Activated effector memory CD4-positive, alpha-beta T cell treated with Interleukin-2 at 50 U/mL for 16 hours (primary cell): ENCODE measurements at places on chromosomes 7 and 10.

- peak; percentile 74 for DNase-seq
Observed at GRCh38 chr10:69318867-69319727, 40.8 kb downstream of the HK1 start.

- no peak for DNase-seq
Observed at GRCh38 chr7:102469972-102470825, 5.4 kb downstream of the LRWD1 start.

DNA sequence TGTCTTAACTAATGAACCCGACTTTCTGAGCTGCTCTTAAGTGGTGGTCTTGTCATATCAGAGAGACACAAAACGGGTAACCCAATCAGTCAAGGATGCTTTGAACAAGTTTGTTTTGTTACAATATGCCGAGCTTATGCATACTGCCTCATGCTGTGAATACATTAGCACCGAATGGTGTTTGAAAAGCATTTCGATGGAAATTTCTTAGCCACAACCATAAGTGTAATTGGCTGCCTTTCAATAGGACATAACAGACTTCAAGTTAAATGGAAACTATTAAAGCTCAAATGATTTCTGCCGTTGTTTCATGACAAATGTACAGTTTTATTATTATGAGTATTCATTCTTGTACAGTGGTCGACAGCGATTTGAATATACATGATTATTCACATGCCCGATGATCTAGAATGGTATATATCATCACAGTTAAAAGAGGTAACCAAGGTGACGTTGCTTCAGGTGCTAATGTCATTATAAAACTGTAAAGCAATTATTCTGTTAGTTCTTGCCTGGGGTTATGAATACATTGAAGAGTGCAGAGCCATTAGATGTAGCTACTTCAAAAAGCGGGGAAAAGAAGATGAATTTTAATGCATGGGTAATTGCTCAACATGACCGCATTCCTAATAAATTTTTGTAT, 118.8 kb downstream of the EBF3 start:
- DNase-seq: no peak

DNA sequence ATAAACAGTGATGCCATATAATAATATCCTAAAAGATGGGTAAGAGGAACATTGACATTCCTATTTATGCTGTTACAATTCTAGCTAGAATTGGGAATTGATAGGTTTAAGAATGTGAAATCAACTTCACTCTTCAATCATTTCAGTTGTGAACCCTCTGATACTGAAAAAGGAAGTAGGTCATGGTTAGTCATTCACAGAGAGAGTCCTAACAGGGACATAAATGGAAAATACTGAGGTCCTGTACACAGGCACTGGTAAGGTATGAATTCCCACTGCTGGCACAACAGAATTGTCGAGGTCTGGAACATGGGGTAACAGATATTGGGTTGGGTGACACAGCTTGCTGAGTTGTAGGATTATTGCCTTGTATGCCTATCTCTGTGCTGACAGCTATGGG, 289.4 kb upstream of the LRRN3 start:
- no peak for DNase-seq

DNA sequence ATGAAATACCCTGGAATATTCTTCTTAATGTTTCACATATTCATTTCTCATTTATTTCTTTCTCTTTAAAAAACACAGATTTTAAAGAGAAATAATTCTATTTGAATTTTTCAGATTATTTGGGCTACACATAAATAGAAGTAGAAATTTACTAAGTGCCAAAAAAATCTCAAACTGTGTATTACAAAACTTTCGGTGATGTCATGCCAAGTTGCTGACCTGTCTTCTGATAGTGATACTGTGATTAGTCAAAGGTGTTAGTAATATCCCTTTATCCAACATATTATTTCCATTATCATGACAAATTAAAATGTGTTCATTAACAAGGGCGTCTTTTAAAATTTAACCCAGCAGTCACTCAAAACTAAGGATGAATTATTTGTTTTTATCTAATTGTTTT, 60.1 kb downstream of the COL28A1 start:
- no peak for DNase-seq

GRCh38 chr10:128091636-128092210, 34.5 kb downstream of the MKI67 start:
- DNase-seq: no peak

DNA sequence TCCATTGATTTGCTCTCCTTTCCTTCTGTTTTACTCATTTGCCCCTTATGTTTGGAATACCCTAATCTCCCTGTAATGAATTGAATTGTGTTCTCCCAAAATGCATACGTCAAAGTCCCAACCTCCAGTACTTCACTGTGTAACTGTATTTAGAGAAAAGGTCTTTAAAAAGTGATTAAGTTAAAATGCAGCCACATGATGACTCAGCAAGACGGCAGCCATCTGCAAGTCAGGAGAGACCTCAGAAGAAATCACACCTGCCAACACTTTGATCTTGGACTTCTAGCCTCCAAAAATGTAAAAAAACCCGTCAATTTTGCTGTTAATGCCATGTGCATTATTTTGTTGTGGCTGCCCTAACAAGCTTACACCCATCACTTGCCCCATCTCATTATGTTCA, 85.3 kb upstream of the PCLO start:
- no peak for DNase-seq

GRCh38 chr10:128421371-128422160, 295.3 kb upstream of the MKI67 start:
- DNase-seq: no peak

- DNase-seq: no peak
Observed at GRCh38 chr10:33101392-33101787, 143.4 kb upstream of the ITGB1 start.

GRCh38 chr7:31563522-31563921, 49.6 kb downstream of the ITPRID1 start:
- no peak for DNase-seq

DNA sequence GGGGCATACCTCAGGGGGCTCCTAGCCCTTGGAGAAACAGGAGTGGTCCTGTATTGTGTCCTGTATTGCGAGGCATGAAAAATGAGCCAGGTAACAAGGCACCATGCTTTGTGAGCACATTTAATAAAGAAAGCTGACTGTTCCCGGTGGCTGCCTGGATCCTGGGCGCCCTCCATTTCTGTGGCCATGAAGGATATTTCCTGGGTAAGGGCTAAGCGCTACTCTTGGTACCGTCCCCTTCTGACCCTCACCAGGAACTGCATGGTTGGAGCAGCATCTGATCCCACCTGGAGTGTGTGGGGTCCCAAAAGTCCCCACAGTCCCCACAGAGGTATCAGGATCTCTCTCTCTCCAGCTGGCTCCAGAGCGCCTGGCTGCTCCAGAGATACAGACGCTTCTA, 139.5 kb downstream of the MAPK8 start:
- no peak for DNase-seq

GRCh38 chr7:15104411-15105092, 202.0 kb upstream of the DGKB start:
- no peak for DNase-seq

- DNase-seq: no peak
Observed at GRCh38 chr7:143460271-143460979, 17.2 kb downstream of the TAS2R60 start.

DNA sequence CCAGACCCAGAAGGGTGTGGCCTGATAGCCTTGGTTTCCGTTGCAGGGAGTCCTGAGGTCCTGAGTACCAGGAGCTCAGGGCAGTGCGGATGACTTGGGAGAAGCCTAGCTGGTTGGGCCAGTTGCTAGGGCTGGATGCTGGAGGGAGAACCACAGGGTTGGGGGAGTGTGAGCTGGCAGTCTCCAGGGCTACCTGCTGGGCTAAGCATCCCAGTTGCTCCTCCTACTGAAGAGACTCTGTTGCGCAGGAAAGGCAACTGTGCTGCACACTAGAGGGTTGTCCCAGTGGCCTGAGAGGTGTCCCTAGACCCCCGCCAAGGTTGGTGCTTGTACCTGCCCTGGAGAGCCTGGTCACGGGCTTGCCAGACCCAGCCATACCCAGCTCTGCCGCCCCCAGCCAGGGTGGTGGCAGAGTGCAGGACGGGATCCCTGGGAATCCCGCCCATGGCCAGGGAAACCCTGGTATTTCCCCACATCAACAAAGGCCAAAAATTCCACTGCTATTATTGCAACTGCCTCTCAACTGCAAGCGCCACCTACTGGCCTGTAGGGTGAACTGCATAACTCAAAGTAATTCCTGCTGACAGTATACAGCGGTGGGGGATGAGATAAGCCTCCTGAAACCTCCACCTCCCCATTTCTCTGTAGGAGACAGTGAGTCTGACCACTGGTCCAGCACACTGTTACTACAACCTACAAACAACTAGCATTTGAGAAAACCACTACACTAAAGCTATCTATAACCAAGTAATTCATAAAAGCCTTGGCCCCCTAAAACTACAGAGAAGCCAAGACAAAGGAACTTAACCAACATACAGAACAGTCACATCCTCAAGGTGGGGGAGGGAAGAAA, 67.6 kb upstream of the DDC start:
- DNase-seq: peak; percentile 43

GRCh38 chr7:42688056-42688371, 223.9 kb downstream of the C7orf25 start:
- no peak for DNase-seq

GRCh38 chr7:45594745-45595535, 20.8 kb downstream of the ADCY1 start:
- no peak for DNase-seq

DNA sequence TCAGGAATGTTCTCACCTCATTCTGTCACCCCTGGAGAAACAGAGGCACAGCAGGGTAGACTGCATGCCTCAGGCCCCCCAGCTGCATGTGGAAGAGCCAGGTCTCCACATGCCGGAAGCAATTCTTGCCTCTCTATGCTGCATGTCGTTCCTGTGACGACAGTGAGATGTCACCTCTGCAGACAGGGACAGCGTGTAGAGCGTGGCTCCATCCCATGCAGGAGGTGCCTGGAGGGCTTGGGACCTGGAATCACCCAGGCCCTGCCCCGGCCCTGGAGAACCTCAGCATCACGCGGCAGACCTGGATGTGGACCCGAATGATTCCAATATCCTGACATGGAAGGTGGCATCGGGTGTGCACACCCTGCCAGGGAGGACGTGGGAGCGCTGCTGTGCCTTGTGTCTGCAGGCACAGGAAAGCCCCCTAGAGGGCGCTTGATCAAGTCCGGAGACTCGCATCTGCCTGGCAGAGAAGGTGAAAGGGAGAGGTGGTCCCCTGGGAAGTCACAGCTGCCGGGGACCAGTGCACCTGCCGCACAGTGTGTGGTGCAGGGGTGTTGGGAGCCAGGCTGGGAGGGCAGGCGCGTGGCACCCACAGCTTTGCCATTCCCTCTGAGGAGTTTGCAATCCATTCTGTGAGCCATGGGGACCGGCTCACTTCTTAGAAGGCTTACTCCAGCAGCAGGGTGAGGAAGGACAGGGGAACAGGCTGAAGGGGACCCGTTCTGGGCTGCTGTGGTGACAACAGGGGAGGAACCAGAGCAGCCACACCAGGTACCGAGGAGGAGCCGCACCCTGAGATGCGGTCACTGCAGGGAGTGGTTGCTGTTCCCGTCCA, 45.3 kb upstream of the EN2 start:
- DNase-seq: no peak

DNA sequence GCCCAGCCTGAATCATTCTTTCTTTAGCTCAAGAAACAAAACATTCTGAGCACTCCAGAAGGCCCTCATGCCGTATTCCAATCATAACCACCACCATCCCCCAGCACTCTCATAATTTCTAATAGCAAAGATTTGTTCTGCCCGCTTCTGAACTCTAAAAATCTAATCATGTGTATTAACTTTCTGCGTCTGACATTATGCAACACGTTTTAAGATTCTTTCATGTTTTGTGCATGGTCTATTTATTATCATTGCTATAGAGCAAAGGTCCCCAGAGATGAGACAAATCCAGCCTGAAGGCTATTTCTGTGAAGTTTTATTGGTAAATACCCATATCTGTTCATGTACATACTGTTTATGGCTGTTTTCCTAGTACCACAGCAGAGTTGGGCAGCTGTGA, 8.8 kb downstream of the GDI2 start:
- DNase-seq: no peak

GRCh38 chr10:30625080-30625479, 4.5 kb downstream of the LYZL2 start:
- no peak for DNase-seq

- DNase-seq: no peak
Observed at GRCh38 chr7:32501522-32501921, 6.2 kb downstream of the AVL9 start.

- DNase-seq: no peak
Observed at GRCh38 chr10:46291817-46292572, 5.2 kb downstream of the ANTXRL start.

- DNase-seq: no peak
Observed at GRCh38 chr7:27375958-27376357, 133.4 kb downstream of the EVX1 start.

DNA sequence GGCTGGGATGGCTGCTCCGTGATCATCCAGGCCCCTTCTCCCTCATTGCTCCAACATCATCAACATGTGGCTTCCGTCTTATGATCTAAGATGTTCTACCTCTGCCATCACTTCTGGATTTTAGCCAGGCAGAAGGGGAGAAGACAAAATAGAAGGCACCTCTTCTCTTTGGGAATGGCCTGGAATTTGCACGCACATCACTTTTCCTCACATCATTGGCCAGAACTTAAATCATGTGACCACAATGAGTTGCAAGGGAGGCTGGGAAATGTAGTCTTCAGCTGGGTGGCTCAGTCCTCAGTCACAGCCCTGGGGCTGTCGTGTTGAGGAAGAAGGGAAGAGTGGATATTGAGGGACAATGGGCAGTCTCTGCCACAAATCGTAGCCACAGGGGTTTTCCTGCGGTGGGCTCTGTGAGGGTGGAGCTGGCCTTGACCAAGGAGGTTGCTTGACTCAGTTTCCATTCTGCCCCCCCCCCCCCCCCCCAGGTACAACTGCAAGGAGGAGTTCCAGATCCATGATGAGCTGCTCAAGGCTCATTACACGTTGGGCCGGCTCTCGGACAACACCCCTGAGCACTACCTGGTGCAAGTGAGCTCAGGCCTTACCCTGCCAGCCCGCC, 50.3 kb downstream of the PALD1 start:
- no peak for DNase-seq

DNA sequence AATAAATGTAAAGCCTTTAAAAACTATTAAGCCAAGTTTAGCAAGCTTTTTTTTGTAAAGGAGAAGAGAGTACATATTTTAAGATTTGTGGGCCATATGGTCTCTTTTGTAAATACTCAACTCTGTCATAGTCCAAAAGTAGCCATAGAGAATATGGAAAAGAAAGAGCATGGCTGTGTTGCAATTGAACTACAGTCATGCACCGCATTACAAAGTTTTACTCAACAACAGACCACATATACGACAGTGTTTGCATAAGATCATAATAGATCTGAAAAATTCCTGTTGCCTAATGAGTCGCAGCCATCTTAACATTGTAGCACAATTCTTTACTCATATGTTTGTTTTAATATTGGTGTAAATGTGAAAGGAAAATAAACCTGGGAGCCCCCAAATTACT, 440.8 kb downstream of the HTR7 start:
- no peak for DNase-seq

GRCh38 chr7:105126436-105126975, 112.5 kb downstream of the KMT2E start:
- no peak for DNase-seq
